Activated CD4-positive, alpha-beta memory T cell treated with anti-CD3 and anti-CD28 coated beads, Interleukin-2, amount 10 ng/mL, durations not matched to agents 7 days and 5 days (primary cell): ENCODE measurements at places on chromosomes 2 and 18. TPM values are rescaled to one million over a fixed set of nuclear protein-coding genes. Genes with fewer than 3 reads are reported as not detected.

The SMYD1 gene
- total RNA-seq, result not detected

The CD207 gene
- not detected for total RNA-seq

The TTN gene
- total RNA-seq, result 2.3 TPM

The INPP4A gene
- 123 TPM for total RNA-seq

The MYOM1 gene
- 2.4 TPM for total RNA-seq

- no peak for DNase-seq
Measured at GRCh38 chr2:165572151-165572550, 102.7 kb downstream of the CSRNP3 start.

- no peak for DNase-seq
Measured at GRCh38 chr2:1718339-1719220, 25.7 kb downstream of the PXDN start.

DNA sequence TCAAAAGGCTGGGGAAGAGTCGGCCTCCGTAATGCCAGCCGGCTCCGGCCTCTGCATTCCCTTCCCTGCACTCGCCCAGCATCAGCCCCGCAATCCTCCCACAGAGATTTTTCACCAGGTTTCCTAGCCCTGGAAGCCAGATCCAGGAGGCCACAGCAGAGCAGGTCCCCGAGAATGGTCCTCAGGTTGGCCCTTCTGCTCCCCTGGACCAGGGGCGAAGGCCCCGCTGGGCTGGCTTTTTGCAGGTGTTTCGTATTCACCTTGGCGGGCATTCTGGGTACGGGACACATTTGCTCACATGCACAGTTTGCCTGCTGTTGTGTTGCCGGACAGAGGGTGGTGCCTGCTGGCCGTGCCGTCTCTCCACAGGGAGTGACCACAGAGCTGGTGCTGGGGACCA lies 309.5 kb downstream of the NDUFA10 start:
- no peak for DNase-seq

- DNase-seq, result no peak
Measured at GRCh38 chr2:85806358-85807118, 52.7 kb downstream of the ATOH8 start.

GRCh38 chr2:53127061-53127650 lies 640.4 kb upstream of the CHAC2 start:
- DNase-seq, result no peak

GRCh38 chr18:77899972-77900754 lies 650.5 kb downstream of the GALR1 start:
- DNase-seq, result peak; percentile 67
